ENCODE measurements at places on chromosomes 11 and 22.

- DNase-seq: no peak
These were observed 21.6 kb downstream of the APOL1 start for GRCh38 chr22:36274531-36274930.

- no peak for DNase-seq
These were observed 128.7 kb upstream of the TOP3B start for GRCh38 chr22:22111267-22111751.

- DNase-seq: no peak
These were observed 4461.3 kb upstream of the OR11H1 start for GRCh38 chr22:11066458-11067285.

DNA sequence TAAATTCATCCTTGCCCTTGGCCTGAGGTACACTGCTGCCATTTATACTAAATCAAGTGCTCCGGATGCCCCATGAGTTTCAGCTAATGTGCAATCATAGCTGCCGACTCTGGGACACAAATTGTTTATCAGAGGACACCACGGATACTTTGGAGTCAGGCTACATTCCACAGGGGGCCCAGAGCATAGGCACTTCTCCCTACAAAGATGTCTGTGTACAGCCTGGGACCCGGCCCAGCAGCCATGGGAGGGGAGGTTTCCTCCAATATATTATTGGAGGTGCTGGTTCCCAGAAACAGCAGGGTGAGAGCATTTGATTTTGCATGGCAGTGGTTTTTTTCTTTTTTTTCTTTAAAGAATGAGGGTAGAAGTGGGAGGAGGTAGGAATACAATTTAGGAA, 31.3 kb downstream of the HTR3B start:
- no peak for DNase-seq

DNA sequence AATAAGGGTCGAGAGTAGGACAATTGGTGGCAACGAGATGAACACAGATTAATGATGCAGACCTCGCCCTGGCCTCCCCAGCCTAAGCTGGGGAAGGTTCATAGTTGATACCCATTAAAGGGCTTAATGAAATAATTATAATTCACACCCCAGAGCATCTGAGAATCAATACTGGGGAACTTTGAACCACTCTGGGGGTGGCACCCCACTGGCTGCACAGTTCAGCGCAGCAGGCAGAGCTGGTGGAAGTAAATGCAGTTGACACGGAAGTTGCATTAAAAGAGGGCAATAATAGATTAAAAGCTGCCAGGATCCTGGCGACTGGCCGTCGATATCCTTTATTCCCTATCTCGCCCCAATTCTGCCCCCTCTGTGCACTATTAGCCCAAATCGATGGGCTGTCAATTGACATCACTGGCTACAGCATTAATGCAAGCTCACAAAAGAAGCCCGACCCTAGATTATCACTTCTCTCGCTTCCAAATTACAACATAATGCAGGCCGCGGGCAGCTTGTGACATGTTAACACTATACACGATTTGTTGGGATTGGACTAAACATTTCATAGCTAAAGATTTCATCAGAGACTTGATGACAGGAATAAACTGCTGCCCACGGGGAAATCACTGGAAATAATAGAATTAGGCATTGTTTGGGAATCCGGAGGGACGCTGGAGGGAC, 14.5 kb downstream of the HSPA8 start:
- DNase-seq: no peak

- no peak for DNase-seq
These were observed 145.9 kb upstream of the PITPNB start for GRCh38 chr22:28064920-28065319.

- DNase-seq: no peak
These were observed 10.5 kb downstream of the EI24 start for GRCh38 chr11:125579811-125580210.

GRCh38 chr22:20807315-20807752, 33.4 kb downstream of the SERPIND1 start:
- no peak for DNase-seq

- DNase-seq: no peak
These were observed 119.8 kb downstream of the CSTPP1 start for GRCh38 chr11:47056261-47056915.

GRCh38 chr11:66720223-66720898, 8.7 kb downstream of the SPTBN2 start:
- DNase-seq: no peak

GRCh38 chr22:38111925-38112355, 1.5 kb upstream of the BAIAP2L2 start:
- no peak for DNase-seq

All from stimulated activated CD4-positive, alpha-beta T cell treated with anti-CD3 and anti-CD28 coated beads, Interleukin-1b, Interleukin-23, amount 100 ng/mL, for 1 hour (primary cell).